ENCODE measurements at places on chromosomes 12 and 14. TPM values are rescaled to one million over a fixed set of nuclear protein-coding genes. Genes with fewer than 3 reads are reported as not detected.

PLD4 gene
- polyA plus RNA-seq, result not detected

TECPR2 gene
- 9.2 TPM for polyA plus RNA-seq

SDSL gene
- 5.6 TPM for polyA plus RNA-seq

TTC5 gene
- polyA plus RNA-seq, result 20.3 TPM

KRT72 gene
- polyA plus RNA-seq, result not detected

PPP1R36 gene
- polyA plus RNA-seq, result 0.37 TPM

FAM186B gene
- polyA plus RNA-seq, result 0.10 TPM

DNAJC22 gene
- polyA plus RNA-seq, result 2.4 TPM
